ENCODE measurements at places on chromosomes 5 and 9.
A peak's percentile ranks its signal among the peaks of the same experiment; 100 is the strongest.

- DNase-seq = no peak
These were observed 560.7 kb downstream of the PSAT1 start for GRCh38 chr9:78857373-78858225.

- DNase-seq = no peak
These were observed 253.9 kb upstream of the RGMB start for GRCh38 chr5:98519571-98519970.

- DNase-seq = no peak
These were observed 1.3 kb downstream of the AK1 start for GRCh38 chr9:127876026-127876763.

- no peak for DNase-seq
These were observed 817 bp downstream of the GAPVD1 start for GRCh38 chr9:125262294-125262991.

DNA sequence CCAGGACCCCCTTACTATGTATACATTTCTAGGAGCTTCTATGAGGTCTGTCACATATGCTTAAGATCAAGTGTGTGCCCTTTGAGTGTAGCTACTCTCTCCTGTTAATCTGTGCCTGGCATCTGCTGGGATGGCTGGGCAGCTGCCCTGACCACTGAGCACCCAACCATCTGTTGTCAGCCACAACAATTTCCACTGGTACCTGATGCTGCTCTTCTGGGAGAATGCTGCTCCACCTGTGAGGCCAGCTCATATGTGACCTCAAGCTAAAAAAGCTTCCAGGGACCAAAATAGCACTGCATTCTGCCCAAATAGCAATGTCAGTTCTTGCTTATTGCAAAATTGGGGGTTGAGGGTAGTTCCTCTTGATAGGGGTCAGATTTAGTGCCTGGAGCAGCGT is 595.6 kb downstream of the RAB3C start:
- DNase-seq = no peak

DNA sequence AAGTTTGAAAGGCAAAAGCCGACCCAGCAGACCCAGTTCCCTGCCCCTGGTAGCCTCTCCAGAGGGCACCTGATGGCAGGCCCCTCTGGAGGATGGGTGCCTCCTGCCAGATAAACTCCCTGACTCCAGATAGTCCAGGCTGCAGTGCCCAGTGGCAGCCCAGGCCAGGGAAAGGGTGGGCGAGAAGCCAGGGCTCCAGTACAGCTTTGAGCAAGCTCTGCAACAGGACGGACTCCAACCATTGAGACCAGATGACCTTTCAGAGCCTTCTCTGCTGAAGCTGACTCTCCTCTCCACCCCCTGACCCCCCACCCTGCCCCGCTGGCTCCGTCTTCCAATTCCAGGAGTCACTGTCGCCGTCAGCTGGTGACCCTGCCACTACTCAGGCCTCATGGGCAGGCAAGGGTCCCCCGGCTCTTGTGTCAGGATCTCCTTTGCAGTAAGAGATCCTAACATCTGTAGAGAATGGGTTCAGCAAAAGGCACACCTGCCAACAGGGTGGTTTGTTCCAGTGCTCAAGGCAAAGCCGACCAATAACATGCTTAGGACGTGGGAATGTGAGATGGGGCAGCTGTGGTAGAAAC is 15.5 kb upstream of the FCN1 start:
- DNase-seq = no peak

GRCh38 chr5:113201715-113202114 is 225.1 kb downstream of the DCP2 start:
- DNase-seq = no peak

GRCh38 chr9:81455462-81456219 is 233.7 kb downstream of the TLE1 start:
- DNase-seq = no peak

DNA sequence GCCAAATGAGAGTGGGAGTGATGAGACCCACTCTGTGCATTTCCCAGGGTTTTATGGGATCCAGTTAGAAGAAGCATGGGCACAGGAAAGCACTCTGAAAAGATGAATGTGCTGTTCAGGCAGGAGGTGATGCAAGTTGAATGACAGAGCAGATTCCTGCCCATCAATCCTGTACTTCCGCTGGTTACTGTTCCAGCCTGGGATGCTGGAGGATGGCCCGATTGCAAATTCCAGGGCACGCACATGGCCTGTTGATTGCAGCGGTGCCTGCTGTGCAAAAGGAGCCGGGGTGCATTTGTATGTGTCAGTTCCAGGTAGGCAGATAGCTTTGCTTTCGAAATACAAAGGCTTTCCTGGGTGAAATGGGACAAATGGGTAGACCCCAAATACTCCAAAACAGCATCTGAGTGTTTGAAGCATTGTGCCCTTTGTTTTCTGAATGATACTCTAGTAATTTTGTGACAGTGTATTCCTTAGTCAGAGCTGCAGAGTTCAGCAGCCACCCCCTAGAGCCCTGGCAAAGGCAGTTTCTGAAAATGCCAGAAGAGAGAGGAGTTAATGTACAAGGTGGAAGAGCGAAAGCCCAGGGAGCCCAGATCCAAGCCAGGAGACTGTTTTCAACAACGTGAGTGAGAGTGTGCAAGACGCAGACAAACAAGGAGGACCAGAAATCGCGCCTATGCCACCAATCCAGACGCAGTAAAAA is 454.2 kb upstream of the CLINT1 start:
- DNase-seq = peak; percentile 36

GRCh38 chr5:135312255-135312935 is 86.6 kb downstream of the MACROH2A1 start:
- no peak for DNase-seq

- DNase-seq = no peak
These were observed 25.7 kb upstream of the ENTREP1 start for GRCh38 chr9:69299315-69299714.

- peak; percentile 97 for DNase-seq
These were observed 2.0 kb downstream of the VCAN start for GRCh38 chr5:83473346-83474160.

DNA sequence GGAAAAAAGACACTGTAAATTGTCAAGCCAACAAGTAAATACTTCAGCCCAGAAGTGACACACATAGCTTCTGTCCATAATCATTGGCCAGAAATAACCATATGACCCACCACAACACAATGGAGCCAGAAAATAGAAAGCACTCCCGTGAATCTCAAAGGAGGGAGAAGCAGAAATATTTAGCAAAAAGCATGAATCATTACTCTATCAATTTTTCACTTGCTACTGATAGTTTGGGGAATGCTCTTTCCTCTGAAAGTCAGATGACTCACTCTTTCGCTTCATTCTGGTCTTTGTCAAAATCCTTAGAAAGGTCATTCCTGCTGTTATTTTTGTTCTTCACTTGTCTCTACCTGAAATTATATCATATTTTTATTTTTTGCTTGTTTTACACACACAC is 312.6 kb downstream of the TMEM232 start:
- DNase-seq = no peak

DNA sequence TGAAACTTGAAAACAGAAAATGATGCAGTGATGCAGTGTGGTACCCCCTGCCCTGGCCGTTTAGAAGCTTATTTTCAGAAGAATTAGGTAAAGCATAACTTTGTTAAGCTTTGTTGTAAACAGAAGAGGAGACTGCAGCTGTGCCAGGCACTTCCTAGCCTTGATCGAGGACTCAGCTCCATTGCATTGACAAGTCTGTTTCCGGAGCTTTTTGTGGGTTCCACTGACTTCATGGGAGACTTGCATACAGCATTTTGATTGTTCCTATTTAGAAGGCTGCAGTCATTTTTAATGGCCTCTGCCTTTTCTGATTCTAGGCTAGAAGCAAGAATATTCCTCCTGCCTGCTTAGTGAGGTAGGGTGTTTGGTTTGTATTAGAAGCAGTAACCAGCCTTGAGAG is 12.3 kb downstream of the MVB12B start:
- no peak for DNase-seq

- no peak for DNase-seq
These were observed 2.6 kb upstream of the DAPK1 start for GRCh38 chr9:87494970-87495471.

DNA sequence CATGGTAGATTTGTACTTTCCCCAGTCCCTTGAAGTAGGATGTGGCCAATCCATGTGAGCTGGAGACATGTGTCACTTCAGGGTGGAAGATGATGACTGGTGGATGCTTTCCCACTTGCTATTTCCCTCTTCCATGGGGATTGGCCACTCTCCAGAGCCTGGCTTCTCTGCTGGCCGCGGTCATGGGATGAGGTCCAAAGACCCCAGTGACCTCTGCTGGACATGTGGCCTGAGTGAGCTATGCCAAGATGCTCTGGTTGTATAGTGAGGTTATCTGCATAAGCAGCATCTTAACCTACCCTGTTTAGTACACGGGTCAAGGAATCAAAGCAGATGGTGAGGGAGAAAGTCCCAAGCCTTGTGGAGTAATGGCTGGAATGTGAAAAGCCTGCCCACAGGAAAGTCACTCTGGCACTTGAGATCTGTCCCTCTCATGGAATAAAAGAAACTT is 47.1 kb downstream of the SH3PXD2B start:
- DNase-seq = no peak

DNA sequence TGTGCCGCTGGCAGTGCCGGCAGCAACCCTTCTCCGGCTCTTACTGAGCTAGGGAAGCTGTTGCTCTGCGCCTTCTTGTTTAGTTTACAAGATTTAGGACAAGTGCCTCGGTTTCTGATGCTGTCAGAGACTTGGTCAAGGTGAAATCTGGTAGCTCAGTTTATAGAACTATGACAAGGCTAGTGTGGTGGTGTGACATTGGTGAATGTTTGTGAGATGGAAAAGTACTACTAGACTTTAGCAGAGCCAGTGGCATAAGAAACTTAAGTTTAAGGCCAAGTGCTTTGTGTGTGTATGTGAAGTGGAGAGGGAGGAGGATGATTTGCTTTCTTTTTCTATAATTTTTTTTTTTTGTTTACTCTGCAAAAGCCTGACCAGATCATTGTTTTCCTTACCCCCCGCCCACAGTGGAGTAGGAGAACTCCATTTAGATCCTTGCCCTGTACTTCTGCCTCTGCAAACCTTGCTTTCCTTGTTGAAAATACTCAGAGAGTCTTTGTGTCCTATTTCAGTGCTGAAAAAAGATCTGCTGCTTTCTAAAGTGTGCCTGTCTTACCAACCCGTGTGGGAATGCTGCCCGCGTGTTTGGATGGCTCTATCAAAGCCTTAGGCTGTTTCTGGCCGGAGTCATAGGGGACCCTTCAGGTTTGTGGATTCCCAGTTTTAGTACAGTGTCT is 75.9 kb downstream of the TRIO start:
- DNase-seq = no peak

GRCh38 chr5:5716665-5717064 is 294.2 kb downstream of the ICE1 start:
- no peak for DNase-seq

Measured in WTC11 (cell line).